Right forelimb (tissue), 1 donor: ENCODE measurements at places on chromosomes 2 and 18.

DNA sequence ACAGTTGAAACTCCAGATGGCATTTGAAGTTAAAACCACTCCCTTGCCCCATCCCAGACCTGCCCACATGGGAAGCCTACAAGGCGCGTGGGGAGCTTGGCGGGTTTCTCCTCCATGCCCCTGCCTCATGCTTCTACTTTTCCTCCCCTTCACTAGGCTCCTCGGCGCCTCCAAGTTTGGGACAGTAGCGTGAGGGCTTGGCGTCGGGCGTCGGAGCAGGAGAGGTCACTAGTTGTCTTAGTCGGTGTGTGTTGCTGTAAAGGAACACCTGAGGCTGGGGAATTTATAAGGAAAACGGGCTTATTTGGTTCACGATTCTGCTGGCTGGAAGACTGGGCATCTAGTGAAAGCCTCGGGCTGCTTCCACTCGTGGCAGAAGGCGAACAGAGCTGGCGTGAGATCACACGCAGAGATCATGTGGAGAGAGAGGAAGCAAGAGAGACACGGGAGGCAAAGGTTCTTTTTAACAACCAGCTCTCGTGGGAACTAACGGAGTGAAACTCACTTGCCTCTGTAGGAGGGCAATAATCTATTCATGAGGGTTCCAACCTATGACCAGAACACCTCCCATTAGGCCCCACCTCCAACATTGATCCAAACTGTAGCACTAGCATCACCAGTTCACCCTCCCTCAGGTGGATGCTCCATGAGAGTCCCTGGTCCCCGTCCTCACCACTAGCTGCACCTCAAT lies 25.3 kb downstream of the ITM2C start:
- DNase-seq = no peak

DNA sequence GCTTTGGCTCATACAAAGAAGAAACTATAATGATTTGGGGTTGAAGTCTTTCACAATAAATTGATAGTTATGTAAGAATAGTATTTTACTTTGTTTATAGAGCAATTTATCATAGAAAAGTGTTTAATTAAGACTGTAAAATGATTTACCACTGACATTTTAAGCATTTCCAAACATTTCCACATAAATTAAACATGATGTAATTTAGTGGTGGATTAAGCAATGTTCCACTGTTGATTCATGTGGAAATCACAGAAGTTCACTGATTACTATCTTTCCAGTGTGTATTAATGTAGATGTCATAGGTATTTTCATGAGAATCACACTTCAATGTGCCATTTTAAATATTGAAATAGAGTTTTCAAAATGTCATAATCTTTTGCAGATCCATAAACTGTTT lies 40.1 kb upstream of the GRB14 start:
- no peak for DNase-seq

GRCh38 chr2:650343-651310 lies 26.6 kb downstream of the TMEM18 start:
- DNase-seq = no peak

DNA sequence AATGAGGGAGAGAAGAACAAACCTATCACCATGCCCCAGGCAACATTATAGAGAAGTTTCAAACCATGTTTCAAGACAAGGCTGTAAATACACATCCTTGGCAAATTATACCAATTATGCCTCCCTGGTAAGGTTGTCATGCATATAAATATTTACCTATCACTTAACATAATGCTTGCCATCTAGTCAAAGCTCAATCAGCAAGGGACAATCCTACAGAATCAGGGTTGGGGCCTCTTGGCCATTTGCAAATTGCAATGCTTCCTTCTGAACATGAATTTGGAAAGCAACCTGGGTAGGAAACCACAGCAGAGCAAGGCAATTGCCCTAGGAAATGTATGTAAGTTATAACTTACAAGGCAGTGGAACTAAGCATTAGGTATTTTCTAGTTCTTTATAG lies 907.2 kb upstream of the CDH2 start:
- no peak for DNase-seq

- no peak for DNase-seq
Observed at GRCh38 chr18:23668731-23669130, 6.0 kb upstream of the ANKRD29 start.

DNA sequence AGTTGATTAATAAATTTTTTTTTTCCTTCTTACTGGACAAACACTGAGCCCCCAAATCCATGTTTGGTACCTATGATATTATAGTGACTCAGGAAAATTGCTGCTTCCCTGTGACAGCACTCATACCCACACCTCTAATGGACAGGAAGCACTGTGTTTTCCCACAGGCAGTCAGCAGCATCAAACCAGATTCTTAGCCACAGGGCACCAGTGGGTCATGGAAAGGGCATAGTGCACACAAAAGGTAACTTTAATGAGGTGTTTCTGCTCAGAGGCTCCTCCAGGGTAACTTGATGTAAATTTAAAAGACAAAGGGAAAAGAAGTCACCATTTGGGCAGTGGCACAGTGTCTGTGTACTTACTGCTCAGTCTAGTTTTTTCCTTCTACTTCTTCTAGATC lies 34.1 kb downstream of the SERPINB11 start:
- no peak for DNase-seq

- no peak for DNase-seq
Observed at GRCh38 chr18:37305066-37305465, 260.5 kb downstream of the CELF4 start.

DNA sequence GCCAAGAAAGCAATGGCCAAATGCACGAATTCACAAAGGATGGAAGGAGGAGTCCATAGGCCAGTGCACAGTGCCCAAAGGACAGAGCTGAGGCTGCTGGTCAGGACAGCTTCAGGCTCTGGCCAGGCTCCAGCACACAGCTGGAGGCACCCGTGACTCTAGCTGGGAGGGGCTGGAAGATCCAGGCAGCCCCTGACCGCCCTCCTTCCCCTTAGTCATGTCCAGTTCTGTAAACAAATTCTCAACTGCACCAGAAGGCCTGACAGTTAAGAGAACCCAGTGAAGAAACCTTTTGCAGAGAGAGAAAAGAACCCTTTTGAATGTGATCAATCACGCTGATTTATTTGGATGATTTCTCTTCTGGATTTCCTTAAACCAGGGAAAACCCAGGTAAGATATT lies 7.7 kb upstream of the YWHAQ start:
- no peak for DNase-seq

GRCh38 chr2:19361325-19361990 lies 3.0 kb upstream of the OSR1 start:
- peak; percentile 69 for DNase-seq

DNA sequence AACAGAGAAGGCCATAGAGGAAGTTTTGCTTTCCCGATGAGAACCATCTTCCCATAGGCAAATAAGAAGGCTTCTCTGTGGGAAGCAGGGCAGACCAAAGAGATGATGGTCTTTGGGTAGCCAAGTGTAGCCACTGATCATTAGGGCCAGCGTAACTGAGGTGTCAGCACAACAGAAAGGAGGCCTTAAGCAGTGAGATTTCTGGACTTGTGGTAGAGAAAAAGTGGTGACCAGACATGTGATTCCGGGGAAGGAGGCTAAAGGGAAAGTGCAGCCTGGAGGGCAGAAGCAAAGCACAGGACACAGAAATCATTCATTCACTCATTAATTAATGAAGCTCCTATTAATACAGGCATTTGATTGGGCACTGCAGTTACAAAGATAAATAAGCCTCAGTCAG lies 15.4 kb downstream of the EVA1A start:
- DNase-seq = peak; percentile 5

GRCh38 chr18:63147973-63148372 lies 171.6 kb downstream of the BCL2 start:
- no peak for DNase-seq

DNA sequence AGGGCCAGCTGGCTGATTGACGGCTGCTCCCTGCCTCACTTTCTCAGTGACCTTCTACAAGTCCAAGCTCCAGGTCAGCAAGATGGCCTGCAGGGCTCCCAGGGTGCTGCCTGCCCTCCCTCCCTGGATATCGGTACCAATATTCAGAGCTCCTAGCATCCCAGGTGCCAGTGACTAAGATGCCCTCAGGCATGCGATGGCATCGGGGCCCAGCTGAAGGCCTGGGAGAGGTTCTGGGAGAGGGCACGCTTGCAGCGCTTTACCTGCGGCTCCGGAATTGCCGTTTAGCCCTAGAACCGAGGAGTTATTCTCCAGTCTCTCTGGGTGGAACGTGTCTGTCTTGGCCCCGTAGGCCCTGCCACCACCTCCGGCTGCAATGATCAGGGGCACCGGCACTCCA lies 116.8 kb downstream of the CLIP4 start:
- DNase-seq = no peak

DNA sequence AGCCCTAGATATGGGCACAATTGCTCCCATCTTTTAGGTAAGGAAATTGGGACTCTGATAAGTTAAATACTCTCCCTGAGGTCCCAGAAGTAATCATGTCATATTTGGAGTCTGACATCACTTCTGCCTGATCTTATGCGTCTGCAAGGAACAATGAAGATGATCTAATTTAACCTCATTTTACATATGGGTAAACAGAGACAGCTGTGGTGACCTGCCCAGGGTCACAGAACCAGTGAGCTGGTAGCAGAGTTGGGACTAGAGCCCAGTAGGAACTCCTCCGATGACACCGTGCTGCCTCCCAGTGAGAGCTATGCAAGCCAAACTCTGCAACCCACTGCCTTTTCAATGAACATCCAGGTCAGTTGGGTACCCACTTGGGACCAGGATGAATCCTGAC lies 17.8 kb downstream of the CTAGE1 start:
- no peak for DNase-seq

DNA sequence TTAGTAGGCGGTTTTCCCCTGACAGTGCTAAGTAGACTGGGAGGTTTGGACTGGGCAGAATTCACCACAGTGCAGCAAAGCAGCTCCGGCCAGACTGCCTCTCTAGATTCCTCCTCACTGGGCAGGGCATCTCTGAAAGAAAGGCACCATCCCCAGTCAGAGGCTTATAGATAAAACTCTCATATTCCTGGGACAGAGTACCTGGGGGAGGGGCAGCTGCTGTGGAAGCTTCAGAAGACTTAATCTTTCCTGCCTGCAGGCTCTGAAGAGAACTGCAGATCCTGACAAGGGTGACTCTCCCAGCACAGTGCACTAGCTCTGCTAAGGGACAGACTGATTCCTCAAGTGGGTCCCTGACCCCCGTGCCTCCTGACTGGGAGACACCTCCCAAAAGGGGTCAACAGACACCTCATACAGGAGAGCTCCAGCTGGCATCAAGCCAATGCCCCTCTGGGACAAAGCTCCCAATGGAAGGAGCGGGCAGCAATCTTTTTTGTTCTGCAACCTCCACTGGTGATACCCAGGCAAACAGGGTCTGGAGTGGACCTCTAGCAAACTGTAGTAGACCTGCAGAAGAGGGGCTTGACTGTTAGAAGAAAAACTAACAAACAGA lies 266.8 kb upstream of the CRIM1 start:
- DNase-seq = no peak

DNA sequence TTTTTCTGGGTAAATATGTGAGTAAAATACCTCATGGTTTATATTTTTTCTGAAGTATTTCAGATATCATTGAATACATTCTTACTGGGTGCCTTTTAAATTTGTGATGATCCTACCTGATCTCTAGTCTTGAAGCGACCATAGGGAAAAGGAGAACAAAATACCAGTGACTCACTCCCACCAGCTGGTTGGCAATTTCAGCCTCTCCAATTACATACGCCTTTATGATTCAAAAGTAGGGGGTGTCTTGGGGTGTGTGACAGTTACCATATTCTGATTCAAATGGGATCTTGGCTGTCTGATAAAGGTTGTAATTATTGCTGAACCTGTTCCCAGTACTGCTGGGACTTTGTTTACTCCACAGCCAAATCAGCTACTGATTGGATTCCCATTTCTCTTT lies 175.9 kb upstream of the NXPH2 start:
- DNase-seq = no peak

- peak; percentile 77 for DNase-seq
Observed at GRCh38 chr2:1081451-1082225, 131.0 kb downstream of the SNTG2 start.

GRCh38 chr2:118850901-118851415 lies 3.5 kb upstream of the EN1 start:
- DNase-seq = no peak
